ENCODE measurements at places on chromosomes 1 and 21. TPM values are rescaled to one million over a fixed set of nuclear protein-coding genes. Genes with fewer than 3 reads are reported as not detected.

GRCh38 chr1:22288593-22289241 lies 145.8 kb upstream of the WNT4 start:
- no peak for DNase-seq

- no peak for DNase-seq
Measured at GRCh38 chr1:63738772-63739171, 35.0 kb upstream of the ROR1 start.

DNA sequence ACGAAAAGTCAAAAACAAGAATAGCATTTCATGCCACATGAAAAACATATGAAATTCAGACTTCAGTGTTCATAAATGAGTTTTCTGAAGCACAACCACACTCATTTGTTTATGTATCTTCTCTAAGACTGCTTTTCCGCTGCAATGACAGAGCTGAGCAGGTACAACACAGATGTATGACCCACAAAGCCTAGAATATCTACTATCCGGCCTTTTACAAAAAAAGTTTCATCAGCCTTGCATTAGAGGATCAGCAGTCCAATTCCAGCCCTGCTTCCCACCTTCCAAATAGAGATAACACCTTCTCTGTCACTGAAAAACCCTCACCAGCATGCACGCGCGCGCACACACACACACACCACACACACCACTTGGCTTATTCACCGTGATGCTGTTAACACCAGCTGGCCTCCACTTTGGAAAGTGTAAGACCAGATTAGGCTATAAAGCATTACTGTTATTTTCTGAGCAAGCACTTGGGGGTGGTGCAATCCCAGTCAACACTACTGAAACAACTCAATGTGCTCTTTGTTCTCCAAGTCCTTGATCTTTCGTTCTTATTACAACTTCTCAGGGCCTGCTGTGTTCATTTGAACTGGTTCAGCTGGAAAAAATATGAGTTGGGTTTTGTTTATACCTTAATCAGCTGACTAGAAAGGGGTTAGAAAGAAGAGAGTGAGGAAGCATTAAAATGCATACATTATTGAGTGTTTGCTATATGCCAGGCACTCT lies 90.0 kb downstream of the GLUL start:
- peak; percentile 53 for DNase-seq

DNA sequence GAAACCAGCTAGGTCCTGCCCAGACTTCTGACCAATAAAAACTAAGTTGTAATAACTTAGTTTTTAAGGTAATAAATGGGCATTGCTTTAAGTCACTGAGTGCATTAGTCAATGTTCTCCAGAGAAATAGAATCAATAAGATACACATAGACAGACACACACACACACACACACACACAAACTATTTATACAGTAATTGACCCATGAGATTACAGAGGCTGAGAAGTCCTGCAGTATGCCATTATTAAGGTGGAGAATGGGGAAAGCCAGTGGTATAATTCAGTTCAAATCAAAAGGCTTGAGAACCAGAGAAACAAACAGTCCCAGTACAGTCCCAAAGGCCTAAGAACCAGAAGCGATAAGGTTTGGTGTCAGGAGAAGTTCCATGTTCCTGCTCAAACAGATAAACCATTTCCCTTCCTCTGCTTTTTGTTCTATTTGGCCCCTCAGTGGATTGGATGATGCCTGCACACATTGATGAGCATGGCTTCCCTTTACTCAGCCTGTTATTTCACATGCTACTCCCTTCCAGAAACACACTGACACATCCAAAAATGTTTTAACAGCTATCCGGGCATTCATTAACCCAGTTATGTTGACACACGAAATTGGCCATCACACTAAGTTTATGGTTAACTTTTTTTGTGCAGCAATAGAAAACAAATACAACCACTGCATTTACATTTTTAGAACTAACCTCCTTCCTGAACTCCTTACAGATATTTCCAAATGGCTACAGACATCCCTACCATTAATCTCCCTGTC lies 828.2 kb upstream of the NCAM2 start:
- no peak for DNase-seq

DNA sequence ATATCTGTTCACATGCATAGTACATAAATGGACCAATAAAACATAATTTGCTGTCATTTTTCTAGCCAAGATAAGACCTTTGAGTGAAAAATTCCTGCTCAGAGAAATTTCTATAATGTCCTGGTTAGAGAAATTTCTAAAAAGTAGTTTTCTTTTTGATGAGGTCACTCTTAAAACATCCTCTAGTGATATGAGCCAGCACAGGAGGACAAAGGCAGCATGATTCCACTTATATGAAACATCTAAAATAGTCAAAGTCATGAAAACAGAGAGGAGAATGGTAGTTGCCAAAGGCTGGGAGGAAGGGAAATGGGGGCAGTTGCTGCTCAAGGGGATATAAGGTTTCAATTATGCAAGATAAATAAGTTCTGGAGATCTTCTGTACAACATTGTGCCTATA lies 239.4 kb downstream of the BACH1 start:
- peak; percentile 16 for DNase-seq

- DNase-seq, result no peak
Measured at GRCh38 chr1:172883844-172884243, 166.9 kb downstream of the TNFSF18 start.

GRCh38 chr1:167107456-167107855 lies 13.6 kb downstream of the STYXL2 start:
- DNase-seq, result peak; percentile 22

GRCh38 chr1:119329541-119330461 lies 38.8 kb upstream of the HAO2 start:
- DNase-seq, result peak; percentile 6

GRCh38 chr1:213070406-213070805 lies 19.4 kb downstream of the RPS6KC1 start:
- peak; percentile 81 for DNase-seq

- no peak for DNase-seq
Measured at GRCh38 chr1:155507945-155508344, 54.7 kb downstream of the ASH1L start.

DNA sequence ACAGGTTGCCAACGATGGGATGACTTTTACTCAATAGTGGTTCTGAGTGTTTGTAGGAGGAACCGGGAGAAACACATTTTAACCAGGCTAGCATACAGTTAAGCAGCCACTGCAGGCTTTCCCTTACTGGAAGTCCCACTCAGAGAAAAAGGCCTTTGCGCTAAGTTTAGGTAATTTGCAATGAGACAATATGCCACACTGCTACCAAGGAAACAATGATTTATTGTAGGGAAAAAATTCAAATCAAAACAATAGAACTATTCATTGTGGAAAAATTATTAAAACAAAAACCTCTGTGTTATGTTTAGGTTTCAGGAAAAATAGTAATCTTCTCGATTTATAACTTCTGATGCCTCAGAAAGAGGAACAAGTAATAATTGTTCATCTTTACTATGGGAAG lies 51.4 kb upstream of the CR2 start:
- no peak for DNase-seq

GRCh38 chr1:115237023-115237422 lies 101.0 kb downstream of the NGF start:
- DNase-seq, result no peak

- no peak for DNase-seq
Measured at GRCh38 chr1:152756872-152757271, 953 bp upstream of the KPRP start.

The YBX1 gene
- total RNA-seq, result 1,248 TPM
